ENCODE measurements at places on chromosomes 1 and 21. TPM values are rescaled to one million over a fixed set of nuclear protein-coding genes. Genes with fewer than 3 reads are reported as not detected.

GRCh38 chr1:108617008-108617723 is 43.7 kb downstream of the HENMT1 start:
- no peak overlapping the region for H3K4me3 ChIP-seq
- no peak overlapping the region for H3K27ac ChIP-seq
- no peaks in the 10 kb centered on the region for H3K4me1 ChIP-seq
- H3K36me3 ChIP-seq, result no peaks in the 10 kb centered on the region
- ATAC-seq, result no peak

- H3K27me3 ChIP-seq, result no peaks in the 10 kb centered on the region
- no peak overlapping the region for H3K4me3 ChIP-seq
- no peak overlapping the region for H3K27ac ChIP-seq
- H3K36me3 ChIP-seq, result no peaks in the 10 kb centered on the region
These were observed 36.3 kb upstream of the SUCO start for GRCh38 chr1:172496678-172497077.

DNA sequence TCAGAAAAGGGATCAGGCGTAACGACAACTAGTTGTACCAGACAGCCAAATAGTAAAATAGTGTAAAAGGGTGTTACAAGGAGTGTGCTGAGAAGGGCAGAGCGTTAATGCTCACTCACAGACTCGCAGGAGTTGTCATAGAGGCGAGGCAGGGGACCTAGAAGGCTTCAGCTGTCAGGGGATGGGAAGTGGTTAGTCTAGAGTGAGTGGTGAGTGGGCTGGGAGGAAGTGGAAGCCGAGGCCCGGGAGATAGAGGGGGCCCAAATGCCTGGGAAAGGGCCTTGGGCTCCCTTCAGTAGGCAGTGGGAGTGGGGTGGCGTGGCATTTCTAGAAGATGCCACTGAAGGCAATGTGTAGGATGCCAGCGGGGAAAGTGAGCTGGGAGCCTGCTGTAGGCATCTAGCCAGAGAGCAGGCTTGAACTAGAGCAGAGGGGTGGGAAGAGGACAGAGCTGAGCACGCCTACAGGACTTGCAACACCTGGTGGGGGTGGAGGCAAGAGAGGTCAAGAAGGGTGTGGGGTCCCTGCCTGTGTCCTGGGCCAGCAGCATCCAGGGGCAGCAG is 10.3 kb downstream of the SLC6A17 start:
- H3K4me1 ChIP-seq, result no peaks in the 10 kb centered on the region
- no peaks in the 10 kb centered on the region for H3K36me3 ChIP-seq
- H3K4me3 ChIP-seq, result no peak overlapping the region
- peaks cover 41% of the 10 kb centered on the region for H3K27me3 ChIP-seq
- no peak overlapping the region for H3K27ac ChIP-seq

GRCh38 chr1:49060766-49061165 is 284.1 kb upstream of the BEND5 start:
- H3K27me3 ChIP-seq, result peaks cover 4% of the 10 kb centered on the region
- no peak for ATAC-seq
- no peaks in the 10 kb centered on the region for H3K4me1 ChIP-seq
- no peak overlapping the region for H3K4me3 ChIP-seq
- H3K27ac ChIP-seq, result no peak overlapping the region

GRCh38 chr1:177783051-177783450 is 186.8 kb downstream of the SEC16B start:
- no peaks in the 10 kb centered on the region for H3K27me3 ChIP-seq
- no peaks in the 10 kb centered on the region for H3K36me3 ChIP-seq
- H3K4me3 ChIP-seq, result no peak overlapping the region
- H3K27ac ChIP-seq, result no peak overlapping the region

GRCh38 chr1:2472561-2473177 is 3.4 kb upstream of the PLCH2 start:
- no peak overlapping the region for H3K27ac ChIP-seq
- H3K27me3 ChIP-seq, result no peaks in the 10 kb centered on the region
- H3K4me3 ChIP-seq, result no peak overlapping the region
- no peaks in the 10 kb centered on the region for H3K36me3 ChIP-seq

DNA sequence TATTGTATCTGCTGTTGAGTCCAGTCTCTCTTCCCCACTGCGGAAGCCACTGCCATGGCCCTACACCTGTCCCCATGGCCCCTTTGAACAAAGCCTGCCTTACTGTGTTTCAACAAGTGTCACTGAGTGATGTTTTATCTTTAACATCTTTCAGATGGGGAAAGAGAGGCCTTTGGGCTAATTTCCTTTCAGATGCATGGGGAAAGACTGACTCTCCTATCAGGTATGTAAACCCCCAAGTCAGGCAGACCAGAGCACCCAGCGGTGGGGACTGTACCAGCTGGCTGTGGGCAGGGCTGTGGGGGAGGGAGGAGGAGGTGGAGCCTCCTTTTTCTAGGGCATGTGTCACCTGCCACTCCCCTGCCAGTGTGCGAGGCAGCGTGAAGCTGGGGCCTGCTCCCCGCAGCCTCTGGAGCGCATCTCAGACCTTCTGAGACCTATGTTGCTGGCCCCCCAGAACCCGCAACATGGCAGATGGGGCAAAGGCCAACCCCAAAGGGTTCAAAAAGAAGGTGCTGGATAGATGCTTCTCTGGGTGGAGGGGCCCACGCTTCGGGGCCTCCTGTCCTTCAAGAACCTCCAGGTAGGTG is at the start of gene PLA2G2F:
PLA2G2F (plus strand) TSS at position 363 of the 590 bp plus-strand sequence; CDS start at position 468, 105 bp downstream.
- H3K4me1 ChIP-seq, result no peaks in the 10 kb centered on the region
- ATAC-seq, result no peak
- peaks cover 15% of the 10 kb centered on the region for H3K27me3 ChIP-seq
- no peak within 1 kb of the TSS for H3K27ac ChIP-seq
- no peaks in the 10 kb centered on the region for H3K36me3 ChIP-seq

DNA sequence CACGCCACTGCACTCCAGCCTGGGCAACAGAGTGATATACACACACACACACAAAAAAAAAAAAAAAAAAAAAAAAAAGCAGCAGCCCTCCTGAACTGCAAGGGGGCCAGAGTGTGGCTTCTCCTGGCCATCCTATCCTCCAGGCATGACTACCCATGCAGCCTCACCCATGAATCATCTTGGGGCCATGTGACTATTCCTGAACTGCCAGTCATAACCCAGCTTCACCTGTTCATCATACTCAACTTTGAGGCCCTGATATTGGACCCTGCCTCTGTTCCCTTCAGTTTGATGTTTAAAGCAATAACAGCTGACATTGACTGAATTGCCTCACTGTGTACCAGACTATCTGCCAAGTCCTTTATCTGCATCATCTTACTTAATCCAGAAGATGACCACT is 2.8 kb upstream of the HPCAL4 start:
- peaks cover 3% of the 10 kb centered on the region for H3K27me3 ChIP-seq
- peak; percentile 58 for ATAC-seq
- no peaks in the 10 kb centered on the region for H3K36me3 ChIP-seq

GRCh38 chr1:240649733-240650721 is 38.1 kb upstream of the GREM2 start:
- H3K27ac ChIP-seq, result no peak overlapping the region
- H3K36me3 ChIP-seq, result no peaks in the 10 kb centered on the region
- peaks cover 7% of the 10 kb centered on the region for H3K4me1 ChIP-seq
- H3K4me3 ChIP-seq, result no peak overlapping the region
- ATAC-seq, result no peak

DNA sequence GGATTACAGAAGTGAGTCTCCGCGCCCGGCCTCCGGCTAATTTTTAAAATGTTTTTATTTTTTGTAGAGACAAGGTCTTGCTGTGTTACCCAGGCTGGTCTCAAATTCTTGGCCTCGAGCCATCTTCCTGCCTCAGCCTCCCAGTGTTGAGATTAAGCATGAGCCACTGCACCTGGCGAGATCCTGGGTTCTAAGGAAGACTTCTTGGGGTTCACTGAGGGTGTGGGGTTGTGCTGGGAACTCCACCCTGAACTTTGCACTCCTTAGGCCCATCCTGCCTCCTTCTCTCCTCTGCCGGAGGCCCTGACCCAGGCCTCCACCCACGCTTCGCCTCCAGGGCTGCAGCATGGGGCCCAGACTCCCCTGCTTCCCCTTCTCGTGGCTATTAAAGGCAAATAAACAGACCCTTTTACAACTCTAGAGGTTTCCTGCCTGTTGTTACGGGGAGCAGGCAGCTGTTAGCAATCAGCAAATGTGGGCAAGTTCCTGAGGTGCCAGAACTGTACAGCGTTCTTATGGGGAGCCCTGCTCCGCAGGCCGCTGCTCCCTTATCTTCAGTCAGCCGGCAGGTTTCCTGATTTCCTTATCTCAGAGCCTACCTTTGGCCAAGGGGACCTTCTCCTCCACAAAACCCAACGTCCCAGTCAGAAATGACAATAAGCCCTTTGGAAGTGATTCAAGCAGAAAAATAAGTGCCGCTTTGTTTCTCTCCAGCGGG is 41.0 kb upstream of the LIN9 start:
- H3K27ac ChIP-seq, result no peak overlapping the region
- H3K4me1 ChIP-seq, result no peaks in the 10 kb centered on the region
- no peaks in the 10 kb centered on the region for H3K36me3 ChIP-seq
- no peaks in the 10 kb centered on the region for H3K27me3 ChIP-seq
- H3K4me3 ChIP-seq, result no peak overlapping the region

DNA sequence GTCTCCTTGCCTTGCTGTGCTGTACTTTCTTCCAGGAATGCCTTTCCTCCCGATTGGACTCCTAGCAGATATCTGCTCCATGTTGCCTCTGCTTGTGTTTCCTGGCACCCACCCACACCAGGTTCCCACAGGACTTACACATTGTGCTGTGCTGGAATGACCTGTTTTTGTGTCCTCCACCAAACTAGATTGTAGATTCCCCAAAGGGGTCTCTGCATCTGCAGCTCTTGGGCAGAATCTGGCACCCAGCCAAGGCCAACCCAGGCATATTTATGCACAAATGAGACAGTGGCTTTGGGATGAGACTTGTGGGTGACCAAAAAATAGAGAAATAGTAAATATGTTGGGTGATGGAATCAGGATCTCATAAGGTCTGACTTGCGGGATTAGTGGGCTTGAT is 278.2 kb downstream of the RRAGC start:
- H3K4me1 ChIP-seq, result peaks cover 10% of the 10 kb centered on the region
- no peak overlapping the region for H3K27ac ChIP-seq
- H3K27me3 ChIP-seq, result peaks cover 32% of the 10 kb centered on the region

GRCh38 chr1:201861448-201861847 is 27.2 kb upstream of the SHISA4 start:
- no peak overlapping the region for H3K4me3 ChIP-seq
- H3K36me3 ChIP-seq, result peaks cover 98% of the 10 kb centered on the region
- no peak for ATAC-seq
- no peaks in the 10 kb centered on the region for H3K4me1 ChIP-seq
- H3K27ac ChIP-seq, result no peak overlapping the region

- no peak overlapping the region for H3K4me3 ChIP-seq
- no peak for ATAC-seq
- H3K4me1 ChIP-seq, result no peaks in the 10 kb centered on the region
- H3K27me3 ChIP-seq, result peaks cover 20% of the 10 kb centered on the region
- H3K36me3 ChIP-seq, result no peaks in the 10 kb centered on the region
These were observed 629.5 kb downstream of the LMO4 start for GRCh38 chr1:87958201-87958600.

DNA sequence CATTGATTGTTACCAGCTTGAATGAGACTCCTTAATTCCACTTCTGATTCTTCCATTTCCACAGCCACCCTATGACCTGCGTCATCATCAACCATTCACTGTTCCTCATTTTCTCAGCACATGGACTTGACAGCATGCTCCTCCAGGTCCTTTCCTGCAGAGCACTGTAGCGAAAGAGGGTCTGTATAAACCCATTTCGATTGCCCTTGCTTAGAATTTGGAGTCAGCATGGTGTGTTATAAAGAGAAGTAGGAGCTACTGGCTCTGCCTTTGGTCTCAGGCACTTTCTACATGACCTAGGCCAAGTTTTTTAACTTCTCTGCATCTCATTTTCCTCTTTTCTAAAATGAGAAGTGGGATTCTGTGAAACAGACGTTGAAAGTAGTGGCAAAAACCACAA is 133.8 kb downstream of the AK5 start:
- ATAC-seq, result no peak
- H3K4me1 ChIP-seq, result peaks cover 22% of the 10 kb centered on the region
- H3K36me3 ChIP-seq, result no peaks in the 10 kb centered on the region
- no peak overlapping the region for H3K27ac ChIP-seq
- no peak overlapping the region for H3K4me3 ChIP-seq
- no peaks in the 10 kb centered on the region for H3K27me3 ChIP-seq

GRCh38 chr1:193355178-193355577 is 168.8 kb upstream of the B3GALT2 start:
- H3K27ac ChIP-seq, result no peak overlapping the region
- H3K27me3 ChIP-seq, result no peaks in the 10 kb centered on the region

DNA sequence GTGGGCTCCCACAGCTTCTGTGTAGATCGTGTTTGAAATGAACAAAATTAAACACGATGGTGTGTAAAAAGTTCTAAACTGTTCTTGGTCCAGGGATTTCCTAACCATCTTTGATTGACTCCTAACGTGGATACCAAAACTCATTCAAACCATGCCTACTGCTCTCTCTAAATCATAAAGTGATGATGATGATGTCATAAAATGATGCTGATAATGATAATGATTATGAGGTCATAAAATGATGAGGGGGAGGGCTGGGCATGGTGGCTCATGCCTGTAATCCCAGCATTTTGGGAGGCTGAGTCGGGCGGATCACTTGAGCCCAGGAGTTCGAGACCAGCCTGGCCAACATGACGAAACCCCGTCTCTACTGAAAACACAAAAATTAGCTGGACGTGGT is 133.3 kb upstream of the COA6 start:
- no peaks in the 10 kb centered on the region for H3K4me1 ChIP-seq
- no peak overlapping the region for H3K4me3 ChIP-seq
- no peak overlapping the region for H3K27ac ChIP-seq
- ATAC-seq, result no peak
- peaks cover 15% of the 10 kb centered on the region for H3K27me3 ChIP-seq
- no peaks in the 10 kb centered on the region for H3K36me3 ChIP-seq

- no peak within 1 kb of the TSS for H3K4me3 ChIP-seq
- no peak within 1 kb of the TSS for H3K27ac ChIP-seq
- peaks cover 51% of the 10 kb centered on the region for H3K27me3 ChIP-seq
These were observed at the start of gene NGF for GRCh38 chr1:115337633-115338456. NGF (minus strand) TSS chr1:115338249; CDS start chr1:115286795, 51,454 bp downstream.

Gene CHIA
- not detected for total RNA-seq

Gene TMEM240
- 2.1 TPM for total RNA-seq

Gene KRTAP19-3
- not detected for total RNA-seq

Gene TEDDM1
- total RNA-seq, result not detected

Gene IL10
- 1.8 TPM for total RNA-seq

Gene BMP8B
- 0.37 TPM for total RNA-seq

Gene C1orf35
- total RNA-seq, result 18.3 TPM

Gene DCAF8
- 175 TPM for total RNA-seq

Gene SDC3
- not detected for total RNA-seq

Gene CAP1
- total RNA-seq, result 405 TPM

Gene GPR37L1
- not detected for total RNA-seq

Gene RCSD1
- total RNA-seq, result 75.5 TPM
